ENCODE measurements at places on chromosomes 16 and 17.

DNA sequence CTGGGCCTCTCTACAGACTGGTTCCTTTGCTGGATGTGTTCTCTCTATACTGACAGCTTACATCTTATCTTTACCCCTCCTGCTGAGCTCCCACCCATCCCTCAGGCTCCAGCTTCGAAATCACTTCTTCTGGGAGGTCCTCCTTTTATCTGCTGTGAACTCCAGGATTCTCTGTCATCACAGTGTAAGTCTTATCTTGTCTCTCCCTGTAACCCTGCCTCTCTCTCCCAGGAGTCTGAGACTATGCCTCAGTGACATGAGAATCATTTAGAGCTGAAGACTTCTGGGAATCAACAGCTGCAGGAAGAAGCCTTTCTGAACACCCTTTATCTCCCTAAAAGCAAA, 148.1 kb upstream of the HS3ST3A1 start:
- DNase-seq, result no peak

GRCh38 chr17:57309479-57309878, 53.2 kb downstream of the MSI2 start:
- DNase-seq, result no peak

GRCh38 chr17:78438694-78439325, 60.4 kb downstream of the PGS1 start:
- no peak for DNase-seq

DNA sequence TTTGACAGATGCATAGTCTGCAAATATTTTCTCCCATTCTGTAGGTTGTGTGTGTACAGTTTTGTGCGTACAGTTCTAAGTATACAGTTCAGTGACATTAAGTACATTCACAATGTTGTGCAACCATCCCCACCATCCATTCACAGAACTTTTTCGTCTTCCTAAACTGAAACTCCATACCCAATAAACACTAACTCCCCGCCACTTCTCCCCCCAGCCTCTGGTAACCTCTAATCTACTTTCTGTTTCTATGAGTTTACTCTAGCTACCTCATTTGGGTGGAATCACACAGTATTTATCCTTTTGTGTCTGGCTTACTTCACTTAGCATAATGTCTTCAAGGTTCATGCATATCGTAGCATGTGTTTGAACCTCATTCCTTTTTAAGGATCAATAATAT, 14.3 kb downstream of the PIK3R5 start:
- DNase-seq, result peak; percentile 86

GRCh38 chr16:57564571-57565270, 22.3 kb downstream of the ADGRG5 start:
- no peak for DNase-seq

Measured in inflammatory macrophage treated with lipopolysaccharide for 4 hours (primary cell).